Chondrocyte (in vitro differentiated cells): ENCODE measurements at places on chromosomes 2 and 18. TPM values are rescaled to one million over a fixed set of nuclear protein-coding genes. Genes with fewer than 3 reads are reported as not detected.

Gene RAB6C
- 0.24 to 0.37 TPM (median 0.31 TPM) in 3 replicates for total RNA-seq

Gene CIAO1
- total RNA-seq = 37.5 to 46.9 TPM (median 39.7 TPM) in 3 replicates

Gene PPP1R1C
- 0.52 to 2.9 TPM (median 1.2 TPM) in 3 replicates for total RNA-seq

Gene GRHL1
- 0.31 to 0.59 TPM (median 0.42 TPM) in 3 replicates for total RNA-seq

- DNase-seq = no peak
- no peaks in the 10 kb centered on the region for H3K36me3 ChIP-seq
- peaks cover 17% of the 10 kb centered on the region for H3K4me1 ChIP-seq
- no peak overlapping the region for H3K4me3 ChIP-seq
Measured at GRCh38 chr2:205868773-205869333, 186.6 kb downstream of the NRP2 start.

- no peaks in the 10 kb centered on the region for H3K27me3 ChIP-seq
- no peak overlapping the region for H3K27ac ChIP-seq
- H3K4me3 ChIP-seq = no peak overlapping the region
- DNase-seq = no peak
Measured at GRCh38 chr2:129794540-129794939, 184.9 kb upstream of the RAB6C start.

DNA sequence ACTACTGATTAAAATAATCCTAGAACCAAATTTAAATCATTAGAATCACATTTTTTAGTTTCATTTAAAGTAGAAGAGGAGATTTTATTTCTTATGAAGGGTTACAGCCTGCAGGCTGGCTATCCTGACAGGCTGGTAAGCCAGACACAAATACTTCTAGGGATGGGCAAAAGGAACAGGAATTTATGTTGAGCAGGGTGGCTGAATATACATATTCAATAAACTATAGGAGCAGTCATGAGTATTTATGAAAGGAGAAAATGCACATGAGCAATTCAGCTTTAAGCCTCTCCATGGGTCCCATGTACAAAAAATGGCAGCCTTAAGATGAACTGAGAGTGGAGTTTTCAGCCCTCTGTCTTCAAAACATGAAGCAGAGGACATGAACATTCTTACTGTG, 182.4 kb downstream of the CTNNA2 start:
- H3K4me1 ChIP-seq = no peaks in the 10 kb centered on the region
- no peak for DNase-seq
- H3K27ac ChIP-seq = no peak overlapping the region
- no peak overlapping the region for H3K4me3 ChIP-seq

- H3K4me1 ChIP-seq = peaks cover 91% of the 10 kb centered on the region
- no peaks in the 10 kb centered on the region for H3K27me3 ChIP-seq
- DNase-seq = no peak
Measured at GRCh38 chr2:215531284-215531683, 95.4 kb upstream of the FN1 start.
